ENCODE measurements at places on chromosomes 16 and 17.

DNA sequence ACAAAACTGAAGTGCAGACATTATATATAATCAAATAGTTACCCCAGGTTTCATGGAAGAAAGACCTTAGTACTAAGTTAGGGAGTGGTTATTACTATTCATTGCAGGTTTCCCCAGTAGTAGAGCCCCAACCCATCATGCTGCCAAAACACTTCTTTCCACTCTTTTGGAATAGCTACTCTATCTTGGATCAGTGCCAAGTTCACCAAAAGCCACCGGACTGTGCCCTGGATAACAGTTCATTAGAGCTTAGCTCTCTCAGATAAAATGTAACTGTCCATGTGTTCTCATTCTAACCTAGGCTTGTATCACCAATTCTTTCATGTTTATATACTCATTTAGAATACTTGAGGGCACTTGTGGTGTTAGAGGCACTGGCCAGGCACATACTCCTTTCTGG lies 540.1 kb upstream of the C16orf82 start:
- no peak for DNase-seq

GRCh38 chr17:1928976-1929375 lies 96.2 kb downstream of the RTN4RL1 start:
- peak; percentile 70 for DNase-seq

DNA sequence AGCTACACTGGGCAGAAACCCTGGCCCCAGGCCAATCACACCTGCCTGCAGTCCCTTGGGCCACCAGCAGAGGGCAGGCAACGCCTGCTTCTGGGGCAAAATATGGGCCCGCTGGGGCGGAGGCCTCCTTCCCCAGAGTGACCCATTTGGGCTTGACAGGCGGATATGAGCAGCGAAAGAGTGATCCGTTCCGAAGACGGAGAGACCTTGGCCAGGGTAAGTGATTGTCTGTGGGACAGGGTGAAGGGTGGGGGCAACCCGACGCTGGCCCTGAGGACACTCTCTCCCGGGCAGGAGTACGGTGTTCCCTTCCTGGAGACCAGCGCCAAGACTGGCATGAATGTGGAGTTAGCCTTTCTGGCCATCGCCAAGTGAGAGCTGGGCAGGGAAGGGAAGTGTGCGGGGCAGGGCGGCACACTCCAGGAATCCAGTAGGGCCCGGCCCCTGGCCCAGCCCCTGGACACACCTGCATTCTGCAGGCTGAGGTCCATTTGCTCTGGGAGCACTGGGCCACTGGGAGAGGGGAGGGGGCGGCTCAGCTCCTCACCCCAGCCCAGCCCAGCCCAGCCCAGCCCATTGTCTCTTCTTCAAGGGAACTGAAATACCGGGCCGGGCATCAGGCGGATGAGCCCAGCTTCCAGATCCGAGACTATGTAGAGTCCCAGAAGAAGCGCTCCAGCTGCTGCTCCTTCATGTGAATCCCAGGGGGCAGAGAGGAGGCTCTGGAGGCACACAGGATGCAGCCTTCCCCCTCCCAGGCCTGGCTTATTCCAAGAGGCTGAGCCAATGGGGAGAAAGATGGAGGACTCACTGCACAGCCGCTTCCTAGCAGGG lies 3.5 kb upstream of the NHERF1 start:
- peak; percentile 82 for DNase-seq

DNA sequence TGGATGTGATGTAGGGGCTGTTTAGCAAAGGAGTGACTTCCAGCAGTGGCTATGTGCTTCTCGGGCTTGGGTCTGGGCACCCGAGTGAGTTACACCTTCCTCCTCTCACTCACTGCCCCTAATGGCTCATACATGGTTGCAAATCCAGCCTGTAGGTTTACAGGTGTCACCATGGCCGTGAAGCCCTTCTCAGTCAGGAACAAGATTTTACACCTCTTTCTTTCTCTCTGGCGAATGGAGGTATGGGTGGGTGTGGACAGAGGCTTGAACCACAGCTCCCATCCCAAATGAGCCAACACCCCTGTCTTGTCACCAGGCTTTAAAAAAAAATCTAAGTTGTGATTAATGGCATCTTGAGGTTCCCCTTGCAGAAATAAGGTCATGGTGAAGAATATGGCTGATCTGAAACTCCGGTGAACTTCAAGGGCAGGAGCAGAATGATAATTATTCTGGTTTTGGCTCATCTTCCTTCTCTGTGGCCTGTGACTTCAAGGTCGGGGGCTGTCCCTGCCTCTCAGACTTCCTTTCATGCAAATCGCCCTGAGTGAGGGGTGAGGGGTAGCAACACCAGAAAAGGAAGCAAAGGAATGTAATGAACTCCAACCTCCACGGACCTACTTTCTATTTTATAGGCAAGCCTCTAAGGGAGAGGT lies 331.2 kb downstream of the MAF start:
- no peak for DNase-seq

DNA sequence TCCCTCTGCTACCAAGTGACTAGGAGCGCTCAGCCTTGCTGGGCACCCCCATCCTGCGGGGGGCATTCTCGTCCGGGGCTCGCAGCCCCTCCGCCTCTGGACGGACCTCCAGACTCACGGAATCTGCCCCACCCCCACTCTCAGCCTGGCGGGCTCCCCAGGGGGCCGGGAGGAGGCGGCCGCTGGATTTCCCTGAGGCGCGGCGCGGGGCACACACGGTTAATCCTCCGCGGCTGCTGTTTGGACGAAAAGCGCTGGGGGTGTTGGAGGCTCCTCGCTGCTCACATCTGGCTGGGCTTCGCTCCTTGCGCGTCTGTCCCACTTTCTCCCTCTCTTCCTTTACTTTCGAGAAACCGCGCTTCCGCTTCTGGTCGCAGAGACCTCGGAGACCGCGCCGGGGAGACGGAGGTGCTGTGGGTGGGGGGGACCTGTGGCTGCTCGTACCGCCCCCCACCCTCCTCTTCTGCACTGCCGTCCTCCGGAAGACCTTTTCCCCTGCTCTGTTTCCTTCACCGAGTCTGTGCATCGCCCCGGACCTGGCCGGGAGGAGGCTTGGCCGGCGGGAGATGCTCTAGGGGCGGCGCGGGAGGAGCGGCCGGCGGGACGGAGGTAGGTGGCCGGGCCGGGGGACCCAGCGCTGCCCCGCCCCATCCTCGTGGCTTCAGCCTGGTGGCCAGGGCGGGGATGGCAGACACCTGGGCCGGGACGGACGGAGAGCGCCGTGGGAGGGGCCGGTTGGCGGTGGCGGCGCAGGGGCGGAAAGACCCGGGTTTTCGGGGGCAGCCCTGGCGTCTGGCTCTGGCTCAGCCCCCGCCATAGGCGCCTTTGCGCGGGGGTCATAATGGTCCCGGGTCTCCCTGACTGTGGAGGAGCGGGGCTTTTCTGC lies at the start of gene C1QTNF1:
Gene C1QTNF1, plus strand, starts transcription at position 284 of the 886 bp plus-strand sequence. CDS start 19,800 bp downstream, outside the sequence.
- DNase-seq = peak; percentile 79

- DNase-seq = no peak
These were observed 195.4 kb upstream of the C17orf78 start for GRCh38 chr17:37180376-37180775.

DNA sequence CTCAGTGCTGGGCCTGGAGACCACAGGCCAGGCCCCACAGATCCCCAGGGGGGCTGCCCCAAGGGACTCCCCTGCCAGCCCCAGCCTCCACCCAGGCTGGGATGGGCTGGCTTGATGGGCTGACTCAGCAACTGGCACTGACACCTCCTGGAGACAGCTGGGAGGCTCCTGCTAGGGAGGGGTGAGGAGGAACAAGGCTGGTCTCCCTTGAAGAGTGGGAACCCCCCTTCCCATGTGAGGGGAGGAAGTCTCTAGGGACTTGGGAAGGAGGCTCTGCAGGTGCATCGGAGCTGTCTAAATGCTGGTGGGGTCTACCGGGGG lies 10.4 kb downstream of the NHERF1 start:
- no peak for DNase-seq

DNA sequence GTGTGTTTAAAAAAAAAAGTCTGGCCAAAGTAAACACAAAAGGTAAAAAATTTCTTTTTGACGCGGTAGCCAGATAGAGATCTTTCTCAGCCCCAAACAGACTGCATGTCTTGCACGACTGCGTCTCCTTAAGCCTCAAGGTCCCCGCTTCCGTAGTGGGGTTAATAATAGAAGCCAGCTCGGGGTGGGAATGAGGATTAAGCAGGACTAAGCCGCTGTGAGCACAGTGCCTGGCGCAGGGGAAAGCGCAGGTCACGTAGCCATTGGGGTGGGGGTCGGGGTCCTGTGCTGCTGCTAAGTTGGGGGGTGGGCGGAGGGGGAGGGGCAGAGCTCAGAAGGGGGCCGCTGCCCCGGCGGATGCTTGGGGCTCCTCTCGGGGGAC lies 521 bp downstream of the GGA2 start:
- peak; percentile 80 for DNase-seq

DNA sequence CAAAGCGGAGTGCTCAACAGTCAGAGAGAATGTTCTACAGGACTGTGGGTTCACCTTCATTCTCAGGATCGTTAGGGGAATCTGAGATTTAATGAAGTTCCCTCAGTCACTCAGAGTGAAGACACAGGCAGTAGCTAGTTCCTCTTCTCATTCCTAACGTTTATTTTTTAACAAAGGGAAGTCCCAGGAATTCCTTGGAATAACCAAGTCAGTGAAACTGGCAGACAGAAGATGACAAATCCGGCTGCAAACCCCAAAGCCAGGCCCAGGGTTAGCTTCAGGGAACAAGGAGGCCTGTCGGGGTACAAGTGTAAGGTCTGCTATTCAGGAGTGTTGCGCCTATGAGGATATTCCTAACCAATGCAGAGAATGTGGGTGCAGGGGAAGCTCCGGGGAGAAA lies 42.0 kb downstream of the COTL1 start:
- DNase-seq = no peak

GRCh38 chr16:81716478-81717225 lies 62.4 kb upstream of the PLCG2 start:
- DNase-seq = no peak

GRCh38 chr17:8706431-8706830 lies 38.2 kb downstream of the CCDC42 start:
- no peak for DNase-seq

DNA sequence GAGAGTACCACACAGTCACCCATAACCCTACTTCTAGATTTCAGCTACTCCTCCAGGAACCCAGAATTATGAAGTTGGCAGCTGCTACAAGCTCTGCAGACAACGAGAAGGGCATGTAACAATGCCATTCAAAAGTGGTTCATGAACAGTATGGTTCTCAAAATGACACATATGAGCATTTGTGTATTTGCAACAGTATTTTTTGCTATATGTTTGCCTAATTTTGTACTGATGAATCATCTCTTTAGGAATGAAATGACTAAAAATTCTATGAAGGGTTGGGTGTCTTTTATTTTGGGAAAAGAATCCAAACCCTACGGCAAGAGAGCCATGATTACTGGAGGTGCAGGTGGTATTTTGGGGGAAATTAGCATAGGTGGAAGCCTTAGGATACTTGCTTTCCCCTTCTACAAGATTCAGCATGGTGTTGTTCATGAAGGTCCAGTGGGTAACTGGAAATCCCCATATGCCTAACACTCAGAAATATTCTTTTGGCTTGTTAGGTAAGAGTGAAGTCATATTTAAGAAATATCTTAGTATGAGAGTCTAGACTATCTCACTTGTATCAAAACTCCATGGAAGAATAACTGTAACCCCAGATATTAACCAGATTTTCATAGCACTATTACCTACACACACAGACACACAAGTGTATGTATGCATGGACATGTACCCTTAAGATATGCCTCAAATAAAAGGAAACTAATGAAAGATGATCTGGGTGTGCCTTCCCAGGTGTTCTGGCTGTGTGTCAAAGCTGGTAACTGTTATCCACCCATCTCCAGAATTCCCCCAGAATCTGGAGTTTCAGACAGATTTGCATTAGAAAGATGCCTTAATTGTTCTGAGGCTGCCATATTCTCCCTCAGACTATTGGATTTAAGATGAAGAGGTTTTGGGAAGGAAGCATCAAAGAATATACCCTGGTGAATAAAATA lies 688.2 kb upstream of the SOX9 start:
- no peak for DNase-seq

DNA sequence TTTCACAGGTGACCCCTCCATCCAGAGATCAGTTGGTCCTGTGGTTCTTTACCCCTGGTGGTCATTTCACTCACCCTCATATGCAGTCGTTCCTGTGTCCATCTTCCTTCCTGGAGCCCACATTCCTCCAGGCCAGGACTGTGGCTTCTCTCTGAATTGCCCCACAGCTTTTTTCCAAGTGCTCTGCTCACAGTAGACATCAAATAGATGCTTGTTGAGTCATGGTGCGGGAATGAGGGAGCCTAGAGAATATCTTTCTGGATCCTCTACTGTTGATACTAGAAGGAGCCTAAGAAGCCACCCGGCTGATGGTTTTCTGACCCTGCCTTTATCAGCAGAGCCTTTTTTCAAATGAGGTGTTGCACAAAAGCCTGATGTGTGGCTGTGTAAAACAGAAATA lies 10.4 kb downstream of the USB1 start:
- DNase-seq = no peak

DNA sequence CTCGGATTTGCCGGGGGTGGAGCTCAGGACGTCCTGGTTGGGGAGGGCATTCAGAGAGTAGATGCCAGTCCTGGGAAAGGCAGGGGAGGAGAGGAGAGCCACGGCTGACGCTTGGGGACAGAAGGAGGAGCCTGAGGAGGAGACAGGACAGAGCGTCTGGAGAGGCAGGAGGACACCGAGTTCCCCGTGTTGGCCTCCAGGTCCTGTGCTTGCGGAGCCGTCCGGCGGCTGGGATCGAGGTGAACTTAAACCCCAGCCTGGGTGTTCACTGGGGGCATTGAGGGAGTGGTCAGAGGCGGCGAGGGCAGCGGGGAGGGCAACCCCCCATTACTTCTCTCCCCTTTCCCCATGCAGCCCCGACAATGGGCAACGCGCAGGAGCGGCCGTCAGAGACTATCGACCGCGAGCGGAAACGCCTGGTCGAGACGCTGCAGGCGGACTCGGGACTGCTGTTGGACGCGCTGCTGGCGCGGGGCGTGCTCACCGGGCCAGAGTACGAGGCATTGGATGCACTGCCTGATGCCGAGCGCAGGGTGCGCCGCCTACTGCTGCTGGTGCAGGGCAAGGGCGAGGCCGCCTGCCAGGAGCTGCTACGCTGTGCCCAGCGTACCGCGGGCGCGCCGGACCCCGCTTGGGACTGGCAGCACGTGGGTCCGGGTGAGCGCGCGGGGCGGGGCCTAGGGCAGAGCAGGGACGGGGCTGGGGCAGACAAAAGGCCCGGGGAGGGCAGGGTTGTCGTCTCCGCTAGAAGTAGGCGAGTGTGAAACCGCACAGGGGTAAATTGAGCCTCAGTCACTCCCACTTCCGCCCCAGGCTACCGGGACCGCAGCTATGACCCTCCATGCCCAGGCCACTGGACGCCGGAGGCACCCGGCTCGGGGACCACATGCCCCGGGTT lies 3.7 kb downstream of the NOL3 start:
- peak; percentile 85 for DNase-seq

GRCh38 chr17:50257676-50258224 lies 16.5 kb upstream of the TMEM92 start:
- peak; percentile 71 for DNase-seq

DNA sequence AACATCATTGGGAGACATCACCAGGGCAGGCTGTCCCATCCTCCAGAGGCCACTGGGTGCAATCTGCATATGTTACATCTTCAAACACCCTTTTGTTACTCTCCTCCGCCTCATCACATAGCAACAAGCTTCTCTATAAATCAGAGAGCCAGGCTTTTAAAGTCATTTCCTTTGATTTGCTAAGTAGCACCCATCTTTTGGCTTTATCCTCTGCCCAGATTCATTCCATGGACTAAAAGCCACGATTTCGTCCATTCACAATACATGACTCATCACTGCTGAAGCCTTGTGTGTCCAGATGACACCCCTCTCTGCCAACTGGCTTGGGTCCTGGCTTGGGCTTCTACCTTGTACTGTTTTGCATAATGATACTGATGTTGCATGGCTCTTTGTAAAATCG lies 2.0 kb upstream of the KRT38 start:
- DNase-seq = no peak
